ENCODE measurements at places on chromosomes 1 and 21. TPM values are rescaled to one million over a fixed set of nuclear protein-coding genes. Genes with fewer than 3 reads are reported as not detected.
A peak's percentile ranks its signal among the peaks of the same experiment; 100 is the strongest.

DNA sequence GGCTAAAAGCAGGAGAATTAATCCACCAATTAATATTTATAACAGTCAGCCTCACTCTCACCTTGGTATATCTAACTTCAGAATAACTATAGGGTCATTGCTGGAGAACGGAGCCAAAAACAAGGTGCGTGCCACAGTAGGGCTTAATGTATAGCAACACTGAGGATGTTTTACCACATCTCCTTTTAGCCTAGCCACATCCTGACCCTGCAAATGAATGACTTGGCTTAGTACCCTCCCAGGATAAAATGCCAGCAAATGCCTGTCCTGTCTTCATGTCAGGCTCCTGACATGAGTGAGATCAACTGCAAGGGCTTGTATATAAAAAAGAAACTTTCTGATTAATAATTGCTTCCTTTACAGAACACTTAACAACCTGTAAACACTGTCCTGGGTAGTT, 2.7 kb upstream of the CDC42BPA start:
- no peak for DNase-seq

DNA sequence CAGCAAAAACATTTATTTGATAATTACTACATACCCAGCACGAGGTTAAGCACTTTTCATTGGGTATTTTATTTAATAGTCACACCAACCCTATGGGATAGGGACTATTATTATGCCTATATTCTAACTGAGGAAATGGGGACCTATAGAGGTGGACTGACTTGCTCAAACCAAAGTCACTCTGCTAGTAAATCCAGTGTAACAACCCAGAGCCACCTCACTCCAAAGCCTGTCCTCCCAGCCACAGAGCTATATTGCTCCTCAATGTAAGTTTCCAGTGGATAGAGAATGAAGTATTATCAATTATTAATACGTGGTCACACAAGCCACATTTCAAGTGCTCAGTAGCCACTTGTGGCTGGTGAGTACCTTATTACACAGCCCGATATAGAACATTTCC, 97.5 kb downstream of the RGS2 start:
- no peak for DNase-seq

CORT gene
- not detected for total RNA-seq

DNA sequence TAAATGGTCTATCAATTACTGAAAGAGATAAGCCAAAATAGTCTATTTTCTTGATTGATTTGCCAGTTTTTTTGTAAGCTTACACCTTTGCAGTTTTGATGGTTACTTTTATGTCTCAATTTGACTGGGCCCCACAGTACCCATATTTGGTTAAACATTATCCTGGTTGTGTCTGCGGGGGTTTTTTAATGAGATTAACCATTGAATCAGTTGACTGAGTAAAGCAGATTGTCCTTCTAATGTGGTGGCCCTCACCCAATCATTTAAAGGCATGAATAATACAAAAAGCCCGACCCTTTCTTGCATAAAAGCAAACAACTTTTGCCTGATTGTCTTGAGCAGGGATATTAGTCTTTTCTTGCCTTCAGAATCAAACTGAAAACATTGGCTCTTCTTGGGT, 650.0 kb upstream of the RGS18 start:
- DNase-seq = no peak

MCL1 gene
- total RNA-seq = 314 TPM

DNA sequence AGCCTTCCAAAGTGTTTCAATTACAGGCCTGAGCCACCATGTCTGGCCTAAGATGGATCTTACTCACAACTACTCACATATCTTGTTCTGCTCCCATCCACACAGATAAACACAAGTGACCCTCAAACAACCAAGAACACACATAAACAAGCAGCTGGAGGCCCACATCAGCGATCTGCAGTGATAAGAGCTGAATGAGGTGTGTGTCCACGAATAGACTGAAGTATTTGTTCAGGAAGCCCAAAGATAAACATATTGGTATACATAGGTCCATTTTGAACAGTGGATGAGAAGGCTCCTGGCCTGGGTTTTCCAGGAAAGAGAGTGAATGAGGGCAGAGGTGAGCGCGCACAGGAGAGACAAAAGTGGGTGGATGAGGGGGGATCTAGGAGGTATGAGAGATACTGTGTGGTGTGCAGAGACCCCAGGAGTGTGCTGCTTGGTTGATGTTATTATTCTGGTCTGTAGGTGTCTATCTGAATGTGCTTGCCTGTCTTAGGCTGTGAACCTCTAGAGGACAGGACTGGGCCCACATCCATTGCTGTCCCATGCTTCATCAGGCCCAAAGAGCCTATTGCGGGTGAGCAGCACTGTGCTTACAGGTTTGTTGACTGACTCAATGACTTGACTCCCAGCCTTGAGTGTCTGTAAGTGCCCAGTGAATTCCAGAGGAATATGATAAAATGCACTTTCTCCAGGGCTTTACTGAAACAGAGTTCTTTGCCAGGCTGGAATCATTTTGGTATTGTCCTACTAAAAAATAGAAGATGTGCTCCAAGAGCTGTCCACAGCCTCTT, 79.9 kb upstream of the ATP1A1 start:
- no peak for DNase-seq

OR6K3 gene
- total RNA-seq = not detected

GRCh38 chr1:163161337-163161736, 41.4 kb downstream of the RGS5 start:
- DNase-seq = no peak

ACADM gene
- 31.9 TPM for total RNA-seq

DNA sequence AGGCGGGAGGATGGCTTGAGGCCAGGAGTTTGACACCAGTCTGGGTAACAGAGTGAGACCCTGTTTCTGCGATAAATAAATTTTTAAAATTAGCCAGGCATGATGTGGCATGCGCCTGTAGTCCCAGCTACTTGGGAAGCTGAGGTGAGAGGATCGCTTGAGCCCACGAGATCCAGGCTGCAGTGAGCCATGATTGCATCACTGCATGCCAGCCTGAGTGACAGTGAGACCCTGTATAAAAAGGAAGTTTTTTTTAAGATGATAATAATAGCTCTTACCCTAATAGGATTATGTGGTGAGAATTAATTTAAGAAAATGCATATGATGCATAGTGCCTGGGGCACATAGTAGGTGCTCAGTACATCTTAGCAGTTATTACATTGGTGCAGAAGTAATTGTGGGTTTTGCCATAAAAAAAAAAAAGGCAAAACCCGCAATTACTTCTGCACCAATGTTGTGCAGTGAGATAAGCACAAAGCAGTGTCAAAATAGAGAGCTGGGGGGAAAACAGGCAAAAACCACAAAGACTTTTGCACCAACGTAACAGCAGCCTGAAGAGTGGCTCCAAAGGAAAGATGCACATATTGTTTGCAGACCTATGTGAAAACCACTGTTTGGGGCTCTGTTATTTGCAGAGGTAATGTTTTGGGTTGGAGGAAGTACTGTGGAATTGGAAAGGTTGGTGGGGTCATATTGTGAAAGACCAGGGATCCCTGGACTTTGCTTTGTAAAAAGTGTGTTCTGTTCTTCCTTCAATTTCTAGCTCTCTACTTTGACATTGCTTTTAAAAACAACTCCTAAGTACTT, 72.4 kb downstream of the PLXNA2 start:
- no peak for DNase-seq

DNA sequence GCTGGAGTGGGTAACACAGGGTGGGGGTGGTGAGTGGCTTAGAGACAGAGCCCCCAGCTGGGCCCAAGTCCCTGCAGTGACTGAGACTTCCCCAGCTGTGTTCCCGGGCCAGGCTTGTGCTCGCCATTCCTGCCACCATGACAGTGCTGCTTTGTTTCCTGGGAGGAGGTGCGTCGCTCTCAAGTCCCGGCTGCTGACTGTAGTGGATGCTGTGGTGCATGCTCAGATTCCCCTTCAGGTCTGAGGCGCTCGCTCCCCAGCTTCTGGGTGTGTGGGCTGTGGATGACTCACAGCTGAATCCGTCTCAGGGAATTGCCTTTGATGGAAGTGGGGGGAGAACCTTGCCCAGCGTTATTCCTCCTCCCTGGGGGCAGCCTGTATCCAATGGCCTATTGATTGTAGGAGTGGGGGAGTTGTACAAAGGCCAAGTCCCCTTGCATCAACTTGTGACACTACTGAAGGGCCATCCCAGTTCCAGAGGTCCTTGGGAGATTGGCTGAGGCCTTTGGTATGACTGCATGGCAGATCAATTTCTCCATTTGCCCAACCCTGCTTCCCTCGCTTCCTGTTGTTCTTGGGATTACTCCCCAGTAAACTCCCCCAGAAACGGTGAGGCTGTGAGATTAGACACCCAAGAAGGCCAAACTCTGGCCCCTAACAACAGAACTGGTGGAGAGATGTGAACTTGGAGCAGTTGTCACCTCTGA, 17.8 kb upstream of the POU3F1 start:
- no peak for DNase-seq

DNA sequence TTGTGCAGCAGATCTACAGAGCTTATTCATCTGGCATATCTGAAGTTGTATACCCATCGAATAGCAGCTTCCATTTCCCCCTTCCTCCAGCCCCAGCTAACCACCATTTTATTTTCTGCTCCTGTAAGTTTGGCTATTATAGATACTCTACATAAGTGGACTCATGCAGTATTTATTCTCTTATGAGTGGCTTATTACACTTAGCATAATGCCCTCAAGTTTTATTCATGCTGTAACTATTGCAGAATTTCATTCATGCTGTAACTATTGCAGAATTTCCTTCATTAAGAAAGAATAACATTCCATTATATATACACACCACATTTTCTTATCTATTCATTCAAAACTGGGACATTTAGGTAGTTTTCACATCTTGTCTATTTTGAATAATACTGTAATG, 30.5 kb upstream of the IFI16 start:
- DNase-seq = no peak

DNA sequence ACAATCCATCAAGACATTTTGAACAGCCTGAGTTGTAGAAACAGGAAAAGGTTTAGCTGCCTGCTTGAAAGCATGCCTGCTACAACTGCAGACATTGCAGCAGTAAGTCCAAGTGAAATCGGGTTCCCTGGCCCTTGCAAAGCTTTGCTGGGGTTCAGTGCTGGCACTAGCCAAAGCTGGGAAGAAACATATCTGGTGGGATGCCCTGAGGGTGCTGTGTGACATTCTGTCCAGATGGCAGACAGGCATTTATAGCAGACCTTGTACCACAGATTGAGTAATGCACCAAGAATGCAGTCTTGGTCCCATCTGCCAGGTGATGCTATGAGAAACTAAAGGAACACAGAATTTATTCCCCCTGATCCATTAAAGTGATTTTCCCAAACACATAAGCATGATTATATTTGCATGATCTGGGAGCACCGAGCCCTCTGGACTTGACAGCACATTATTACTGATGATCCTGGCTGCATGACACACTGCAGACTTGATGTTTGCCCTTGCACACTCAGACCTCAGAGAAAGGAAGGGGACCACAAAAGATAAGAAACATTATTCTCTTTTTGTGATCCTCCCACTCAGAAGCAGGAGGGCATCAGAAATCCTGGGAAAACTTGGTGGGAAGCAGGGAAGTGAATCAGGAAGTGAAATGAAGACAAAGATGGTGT, 223.7 kb upstream of the FAM78B start:
- DNase-seq = no peak

- no peak for DNase-seq
Observed at GRCh38 chr1:51715369-51715768, 98.5 kb downstream of the OSBPL9 start.

GRCh38 chr1:231049121-231049979, 9.3 kb upstream of the FAM89A start:
- DNase-seq = no peak

DPH2 gene
- 28.5 TPM for total RNA-seq

DNA sequence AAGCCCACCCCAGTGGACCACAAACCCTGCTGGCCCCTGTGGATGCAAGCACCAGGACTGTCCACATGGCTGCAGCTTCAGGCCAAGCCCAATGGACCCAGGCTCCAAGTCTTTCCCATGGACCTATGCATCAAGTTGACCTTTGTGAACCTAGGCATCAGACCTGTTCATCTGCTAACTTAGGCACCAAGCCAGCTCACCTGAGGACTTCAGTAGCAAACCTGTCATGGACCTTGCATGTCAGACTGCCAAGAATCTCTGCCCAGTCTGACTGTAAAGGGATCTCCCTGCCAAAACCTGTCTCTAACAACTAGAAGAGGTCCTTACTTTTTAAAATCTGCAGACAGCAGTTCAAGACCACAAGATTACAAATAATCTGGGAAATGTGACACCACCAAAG, 37.8 kb downstream of the FMO3 start:
- DNase-seq = no peak

GRCh38 chr1:85656256-85656655, 52.0 kb downstream of the ZNHIT6 start:
- no peak for DNase-seq

- DNase-seq = no peak
Observed at GRCh38 chr1:218705391-218705790, 360.3 kb downstream of the TGFB2 start.

DNA sequence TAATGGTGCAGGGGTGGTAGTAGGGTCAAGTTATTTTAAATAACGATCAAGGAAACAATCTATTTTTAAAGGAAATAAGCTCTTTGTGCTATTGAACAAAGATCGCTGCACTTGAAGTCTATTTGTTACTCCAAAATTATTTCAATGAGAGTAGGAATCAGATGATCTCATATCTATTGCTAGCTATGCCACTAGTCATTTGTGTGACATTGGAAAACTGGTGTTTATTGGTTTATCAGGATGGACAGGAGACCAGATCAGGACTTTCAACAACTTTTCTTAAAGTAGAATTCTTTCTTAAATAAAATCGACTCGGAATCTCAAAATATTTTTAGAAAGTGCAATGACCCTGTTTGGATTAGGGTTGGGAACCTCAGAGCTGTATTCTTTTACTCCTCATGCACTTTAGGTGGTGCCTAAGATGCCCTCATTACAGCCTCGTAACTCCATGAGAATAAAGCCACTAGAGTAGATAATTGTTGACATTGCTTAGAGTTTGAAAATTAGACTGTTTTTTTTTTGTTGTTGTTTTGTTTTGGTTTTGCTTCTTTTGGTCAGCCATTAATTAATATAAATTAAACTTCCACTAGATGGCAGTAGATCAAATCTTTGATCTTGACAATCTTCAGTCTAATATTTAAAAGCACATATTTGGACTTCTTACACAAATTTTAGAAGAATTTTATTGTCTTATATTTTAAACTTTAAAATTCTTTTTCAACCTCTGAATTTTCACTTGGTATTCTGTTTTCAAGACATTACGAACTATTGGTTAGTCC, 352.4 kb downstream of the USP25 start:
- DNase-seq = no peak

PRAMEF26 gene
- not detected for total RNA-seq

GRCh38 chr1:50972766-50973165, 2.7 kb downstream of the CDKN2C start:
- no peak for DNase-seq

DNA sequence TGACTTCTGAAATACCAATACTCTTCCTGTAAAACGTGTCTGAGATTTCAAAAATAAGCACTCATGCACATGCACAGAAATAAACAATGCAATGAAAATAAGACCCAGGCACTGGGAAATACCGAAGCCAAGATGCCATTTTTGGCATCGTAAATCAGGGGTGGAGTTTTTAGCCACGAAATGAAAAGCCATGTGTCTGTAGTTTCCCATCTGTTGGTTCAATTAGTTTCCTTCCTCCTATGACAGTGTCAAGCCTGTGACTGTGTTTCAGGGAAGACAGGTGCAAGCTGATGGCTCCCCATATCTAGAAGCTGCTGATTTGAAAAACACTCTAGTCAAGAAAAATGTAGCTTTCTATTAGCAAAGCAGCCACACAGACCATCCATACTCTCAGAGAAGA, 480.4 kb upstream of the CAMK1G start:
- DNase-seq = no peak

AADACL4 gene
- total RNA-seq = not detected

GRCh38 chr1:246377625-246378153, 129.4 kb downstream of the SMYD3 start:
- DNase-seq = no peak

LRRC38 gene
- total RNA-seq = not detected

GRCh38 chr1:41806472-41807155, 112.1 kb downstream of the HIVEP3 start:
- DNase-seq = peak; percentile 31
